Activated CD4-positive, alpha-beta T cell treated with anti-CD3 and anti-CD28 coated beads, Interleukin-2, amount 10 ng/mL, durations not matched to agents 24 days and 14 days (primary cell): ENCODE measurements at places on chromosomes 3 and 15.

DNA sequence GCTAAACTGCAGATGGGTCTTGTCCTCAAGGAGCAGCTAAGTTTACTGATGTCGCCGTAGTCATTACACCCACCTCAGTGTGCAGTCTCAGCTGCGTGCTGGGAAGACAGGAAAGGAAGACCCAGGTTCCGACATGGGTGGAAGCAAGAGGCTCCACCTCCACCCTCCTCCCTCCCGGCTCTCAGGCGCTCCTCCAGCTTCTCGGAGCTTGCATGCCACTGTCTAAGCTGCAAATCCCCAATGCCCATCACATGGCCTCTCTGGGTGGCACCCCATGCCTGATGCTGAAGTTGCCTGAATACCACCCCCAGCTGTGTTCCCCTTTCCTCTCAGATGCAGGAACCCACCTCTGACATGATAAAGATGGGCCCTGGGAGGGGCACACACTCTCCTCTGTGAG is 58.5 kb downstream of the MGLL start:
- no peak for DNase-seq

- DNase-seq = no peak
Measured at GRCh38 chr3:144112036-144112435, 140.4 kb downstream of the DIPK2A start.

- peak; percentile 97 for DNase-seq
Measured at GRCh38 chr3:141498598-141499223, 11.9 kb downstream of the RASA2 start.

- DNase-seq = peak; percentile 88
Measured at GRCh38 chr15:44719293-44719999, 8.1 kb downstream of the B2M start.

- DNase-seq = no peak
Measured at GRCh38 chr3:172309741-172310427, 138.4 kb downstream of the GHSR start.

GRCh38 chr3:183265834-183266417 is 12.9 kb downstream of the B3GNT5 start:
- DNase-seq = peak; percentile 65

DNA sequence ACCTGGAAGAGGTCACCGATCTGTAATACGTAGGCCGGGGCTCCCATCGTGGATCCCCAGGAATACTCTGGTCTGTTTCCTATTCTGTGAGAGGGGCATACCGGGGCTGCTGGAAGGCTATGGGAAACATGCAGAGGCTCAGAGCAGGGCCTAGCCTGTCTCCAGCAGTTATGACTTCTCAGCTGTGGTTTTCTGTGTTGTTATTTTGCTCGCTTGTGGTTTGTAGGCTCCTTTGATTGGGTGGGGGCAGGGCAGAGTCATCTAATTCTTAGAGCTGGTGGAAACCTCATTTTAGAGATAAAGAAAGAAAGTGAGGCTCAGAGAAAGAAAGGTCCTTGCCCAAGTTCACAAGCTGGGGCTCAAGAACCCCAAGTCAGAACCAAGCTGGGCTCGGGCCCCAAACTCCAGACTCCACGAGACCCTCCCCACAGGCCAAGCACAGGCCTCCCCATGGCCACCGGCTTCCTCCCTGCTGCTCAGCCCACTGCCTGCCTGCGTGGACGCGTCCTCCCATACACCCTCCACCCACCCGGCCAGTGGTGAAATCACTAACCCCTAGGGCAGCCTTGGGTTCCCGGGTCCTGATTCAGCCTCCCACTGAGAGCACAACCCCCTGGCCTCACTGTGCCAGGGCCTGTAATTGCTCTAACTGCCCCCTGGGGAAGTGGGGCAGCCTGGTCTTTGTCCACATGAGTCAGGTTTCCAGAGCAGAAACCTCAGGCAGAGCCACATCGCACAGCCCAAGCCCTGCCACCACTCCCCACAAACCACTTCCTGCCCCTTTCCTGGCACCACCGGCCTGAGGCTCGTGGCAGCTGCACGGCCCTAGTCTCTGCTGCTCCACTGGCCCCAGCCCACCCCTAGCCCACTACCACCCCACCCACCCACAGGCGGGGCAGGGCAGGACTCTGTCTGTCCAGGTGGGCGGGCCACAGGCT is 270.8 kb downstream of the UACA start:
- DNase-seq = peak; percentile 96

DNA sequence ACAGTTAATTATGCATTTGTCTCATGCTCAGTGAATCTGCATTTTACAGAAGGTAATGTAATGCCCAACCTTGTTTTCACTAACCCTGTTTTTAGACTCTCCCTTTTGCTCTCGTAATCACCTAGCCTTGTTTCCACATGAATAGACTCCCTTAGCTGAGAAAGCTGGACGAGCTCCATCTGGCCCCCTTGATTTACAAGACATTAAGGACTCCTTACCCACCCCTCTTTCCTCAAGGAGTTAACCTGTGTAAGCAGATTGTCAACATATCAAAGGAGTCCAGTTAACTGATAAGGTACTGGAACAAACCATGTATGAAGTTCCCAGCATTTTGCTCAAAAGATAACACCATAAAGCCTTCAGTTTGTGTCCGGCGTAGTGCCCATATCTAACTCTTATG is 99.6 kb downstream of the VPS8 start:
- DNase-seq = no peak

GRCh38 chr3:17514597-17514996 is 227.8 kb downstream of the TBC1D5 start:
- no peak for DNase-seq

- no peak for DNase-seq
Measured at GRCh38 chr3:95752199-95752598, 1062.2 kb upstream of the EPHA6 start.

DNA sequence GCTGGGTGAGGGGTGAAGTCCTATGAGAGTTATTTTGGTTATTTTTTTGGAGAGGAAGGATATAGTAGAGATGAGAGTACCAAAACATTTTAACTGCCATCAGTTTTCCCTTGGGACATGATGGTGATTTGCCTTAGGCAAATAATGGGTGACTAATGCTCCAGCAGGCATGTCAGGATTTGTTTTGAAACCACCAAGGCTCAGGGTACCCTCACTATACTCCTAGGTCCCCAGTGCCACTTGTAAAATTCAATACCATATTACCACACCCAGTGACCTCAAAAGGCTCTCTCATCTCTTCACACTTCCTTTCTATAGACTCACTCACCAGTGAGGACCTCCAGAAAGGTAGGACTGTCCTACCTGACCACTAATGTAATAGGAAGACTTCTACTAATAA is 83.6 kb downstream of the WDR72 start:
- no peak for DNase-seq

GRCh38 chr3:139427283-139428060 is 38.0 kb upstream of the COPB2 start:
- peak; percentile 79 for DNase-seq

DNA sequence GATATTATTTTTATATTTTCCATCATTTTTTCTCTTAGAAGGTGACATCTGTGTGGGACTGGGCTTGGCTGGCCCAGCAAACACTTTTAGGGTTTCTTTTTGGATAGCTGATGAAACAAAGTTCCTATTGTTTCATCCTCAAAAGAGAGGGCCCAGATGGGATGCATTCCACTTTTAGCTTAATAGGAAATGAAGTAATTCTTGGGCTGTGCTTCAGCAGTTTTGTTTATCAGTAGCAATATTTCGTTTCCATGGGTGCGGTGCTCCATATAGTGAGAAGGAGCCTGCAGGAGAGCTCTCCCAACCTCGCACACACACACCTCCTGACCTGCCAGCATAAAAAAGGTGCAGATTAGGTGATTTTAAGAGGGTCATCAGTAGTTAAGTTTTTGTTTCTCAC is 147.5 kb downstream of the AKAP13 start:
- DNase-seq = no peak

DNA sequence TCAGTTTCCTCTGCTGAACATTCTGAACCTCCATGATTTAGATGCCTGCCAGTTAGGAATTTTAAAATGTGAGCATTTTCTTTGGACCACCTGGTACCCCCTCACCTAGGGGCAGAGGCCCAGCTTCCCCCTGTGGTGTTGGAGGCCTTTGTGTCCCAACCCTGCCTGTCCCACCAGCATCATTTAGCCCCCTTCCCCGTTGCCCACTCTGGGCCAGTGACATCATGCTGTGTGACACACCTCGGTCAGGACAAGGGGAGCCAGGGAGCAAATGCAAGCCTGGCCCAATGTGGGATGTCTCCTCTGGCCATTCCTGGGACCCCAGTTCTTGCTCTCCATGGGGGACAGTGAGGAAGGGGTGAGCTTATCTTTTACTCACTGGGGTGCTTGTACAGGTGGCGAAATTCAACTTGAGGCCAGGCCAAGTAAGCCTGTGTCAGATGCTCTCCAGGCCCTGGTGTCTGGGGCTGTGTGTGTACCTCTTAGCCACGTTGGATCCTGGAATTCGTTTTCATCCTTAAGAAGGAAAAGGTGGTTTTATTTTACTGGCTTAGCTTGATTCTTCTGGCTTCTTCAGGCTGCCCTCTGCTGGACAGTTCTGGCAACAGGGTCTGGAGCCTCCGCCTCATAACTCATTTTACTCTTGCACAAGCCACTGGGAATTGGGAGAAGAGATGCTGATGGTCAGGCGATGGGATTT is 49.7 kb upstream of the MYZAP start:
- DNase-seq = peak; percentile 75

GRCh38 chr3:161322781-161323568 is 48.3 kb downstream of the SPTSSB start:
- no peak for DNase-seq

- no peak for DNase-seq
Measured at GRCh38 chr3:122000936-122001605, 21.0 kb downstream of the ILDR1 start.

- no peak for DNase-seq
Measured at GRCh38 chr3:194607592-194608389, 25.4 kb downstream of the TMEM44 start.

- peak; percentile 74 for DNase-seq
Measured at GRCh38 chr15:28106294-28107110, 7.4 kb upstream of the OCA2 start.

DNA sequence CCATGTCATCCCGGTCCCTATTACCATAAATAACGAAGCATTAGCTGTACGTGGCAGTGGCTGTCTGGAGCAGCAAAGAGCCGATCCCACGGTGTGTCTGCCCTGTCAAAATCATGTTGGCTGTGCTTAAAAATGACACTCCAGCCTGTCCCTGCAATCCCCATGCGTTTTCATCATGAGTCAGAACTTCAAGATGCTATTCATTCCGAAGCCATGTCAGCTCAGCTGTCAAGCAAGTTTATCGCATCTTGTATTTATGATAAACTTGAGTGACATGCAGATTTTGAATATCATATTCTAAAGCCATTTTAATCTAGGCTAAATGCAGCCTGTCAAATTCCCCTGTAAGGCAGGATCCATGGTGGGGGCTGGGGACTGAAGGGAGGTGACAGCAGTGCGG is 152.4 kb downstream of the TJP1 start:
- no peak for DNase-seq

DNA sequence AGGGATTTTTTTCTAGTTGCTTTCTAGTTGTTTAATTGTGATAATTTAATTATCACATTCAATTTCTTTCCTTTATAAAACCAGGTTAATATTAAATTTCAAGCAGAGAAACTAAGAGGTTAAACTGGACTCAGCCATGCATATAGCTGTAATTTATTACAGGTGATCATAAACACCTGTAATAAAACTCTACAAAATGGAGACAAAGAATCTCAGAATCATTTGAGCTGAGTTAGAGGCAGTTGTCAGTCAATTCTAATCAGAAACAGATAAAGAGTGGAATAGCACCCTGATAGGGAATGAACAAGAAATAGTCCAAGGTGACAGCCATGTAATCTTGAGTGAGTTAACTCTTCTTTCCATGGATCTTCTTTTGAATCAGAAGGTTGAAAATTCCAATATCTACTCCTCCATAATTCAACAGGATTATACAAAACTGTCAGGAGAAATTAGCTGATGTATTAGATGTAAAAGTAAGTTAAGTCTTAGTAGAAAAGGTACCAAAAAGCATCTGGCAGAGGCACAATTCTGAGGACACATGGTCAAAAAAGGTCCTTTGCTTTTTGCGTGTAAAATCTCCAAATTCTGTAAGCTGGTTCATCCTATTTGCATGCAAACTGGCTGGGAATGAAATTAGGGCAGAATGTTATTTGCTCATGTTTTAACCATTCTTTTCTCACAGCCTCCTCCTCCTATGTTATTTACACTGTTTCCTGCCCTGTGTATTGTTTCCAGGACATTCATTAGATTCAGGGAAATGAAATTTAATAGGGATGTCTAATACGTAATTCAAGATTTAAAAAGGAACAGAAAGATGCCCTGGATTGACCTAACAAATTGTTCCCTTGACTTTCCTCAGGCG is 39.4 kb upstream of the B3GNT5 start:
- DNase-seq = no peak

GRCh38 chr15:59678620-59679019 is 10.5 kb downstream of the BNIP2 start:
- DNase-seq = no peak

DNA sequence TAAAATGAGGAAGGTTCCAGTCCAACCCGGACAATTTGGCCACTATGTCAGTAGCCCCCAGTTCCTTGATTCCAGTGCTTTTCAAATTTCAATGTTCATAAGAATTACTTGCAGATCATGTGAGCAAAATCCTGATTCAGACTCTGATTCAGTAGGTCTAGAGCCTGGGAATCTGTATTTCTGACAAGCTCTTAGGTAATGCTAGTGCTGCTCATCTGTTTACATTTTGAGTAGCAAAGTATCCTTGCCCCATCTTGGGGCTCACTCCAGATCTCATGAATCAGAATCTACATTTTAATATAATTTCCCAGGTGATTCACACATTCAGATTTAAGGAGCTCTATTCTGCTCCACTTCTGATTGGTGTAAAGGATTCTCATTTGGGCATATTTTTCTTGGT is 142.0 kb downstream of the NAALADL2 start:
- no peak for DNase-seq

- DNase-seq = no peak
Measured at GRCh38 chr3:195178124-195178910, 92.6 kb downstream of the XXYLT1 start.

- DNase-seq = no peak
Measured at GRCh38 chr3:126553284-126554084, 5.2 kb downstream of the C3orf22 start.

GRCh38 chr3:194541483-194541882 is 54.7 kb upstream of the ATP13A3 start:
- no peak for DNase-seq

DNA sequence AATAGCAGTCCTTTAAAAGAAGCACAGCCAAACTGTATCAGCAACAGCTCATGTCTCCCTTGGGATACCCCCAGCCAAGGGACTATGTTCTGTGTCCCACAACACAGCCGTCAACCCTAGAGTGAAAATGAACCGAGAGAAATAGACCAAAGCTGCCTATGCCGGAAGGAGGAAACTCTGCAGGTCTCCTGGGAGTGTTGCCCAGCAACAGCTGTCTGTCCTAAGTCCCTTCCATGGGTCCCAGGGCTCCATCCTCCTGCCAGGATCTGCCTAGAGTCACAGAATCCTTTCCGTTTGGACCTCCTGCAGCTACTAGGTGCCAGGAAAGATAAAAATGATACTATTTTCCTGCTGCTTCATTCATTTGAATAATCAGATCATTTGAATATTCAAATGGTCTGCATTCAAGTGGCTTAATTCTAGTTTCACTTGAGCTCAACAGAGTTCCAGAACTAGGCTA is 53.1 kb downstream of the TRANK1 start:
- DNase-seq = no peak

GRCh38 chr3:5498981-5499380 is 311.5 kb downstream of the EDEM1 start:
- no peak for DNase-seq
